ENCODE measurements at places on chromosomes 5 and 9. TPM values are rescaled to one million over a fixed set of nuclear protein-coding genes. Genes with fewer than 3 reads are reported as not detected.

C9orf50 gene
- total RNA-seq: not detected

TXNDC8 gene
- not detected for total RNA-seq

PCDHGA6 gene
- total RNA-seq: 0.13 TPM

WDR36 gene
- 15.2 TPM for total RNA-seq

HTR1A gene
- total RNA-seq: not detected

CDX1 gene
- not detected for total RNA-seq
